ENCODE measurements at places on chromosomes 1 and 21.

GRCh38 chr1:6245869-6246496 is 2.0 kb downstream of the HES3 start:
- peak; percentile 46 for DNase-seq

DNA sequence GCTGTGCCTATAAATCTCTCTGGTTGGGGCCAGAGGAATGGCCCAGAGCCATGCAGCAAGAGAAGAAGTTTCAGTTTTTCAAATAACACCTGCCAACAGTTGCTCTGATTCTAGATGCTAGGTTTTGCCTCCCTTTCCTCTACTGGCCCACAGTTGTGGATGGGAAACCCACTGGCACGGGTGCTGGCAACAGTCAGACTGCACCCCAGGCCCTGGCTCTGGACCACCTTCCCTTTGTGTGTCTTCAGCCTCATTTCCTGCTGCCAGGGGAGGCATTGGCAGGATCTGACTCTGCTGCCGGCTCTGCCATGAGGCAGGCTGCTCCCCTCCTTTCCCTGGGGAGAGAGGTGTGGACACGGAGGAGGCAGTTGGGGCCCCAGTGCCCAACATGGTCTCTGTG is 142.0 kb downstream of the IGSF21 start:
- DNase-seq: no peak

- no peak for DNase-seq
Measured at GRCh38 chr1:246769306-246769705, 45.1 kb downstream of the SCCPDH start.

DNA sequence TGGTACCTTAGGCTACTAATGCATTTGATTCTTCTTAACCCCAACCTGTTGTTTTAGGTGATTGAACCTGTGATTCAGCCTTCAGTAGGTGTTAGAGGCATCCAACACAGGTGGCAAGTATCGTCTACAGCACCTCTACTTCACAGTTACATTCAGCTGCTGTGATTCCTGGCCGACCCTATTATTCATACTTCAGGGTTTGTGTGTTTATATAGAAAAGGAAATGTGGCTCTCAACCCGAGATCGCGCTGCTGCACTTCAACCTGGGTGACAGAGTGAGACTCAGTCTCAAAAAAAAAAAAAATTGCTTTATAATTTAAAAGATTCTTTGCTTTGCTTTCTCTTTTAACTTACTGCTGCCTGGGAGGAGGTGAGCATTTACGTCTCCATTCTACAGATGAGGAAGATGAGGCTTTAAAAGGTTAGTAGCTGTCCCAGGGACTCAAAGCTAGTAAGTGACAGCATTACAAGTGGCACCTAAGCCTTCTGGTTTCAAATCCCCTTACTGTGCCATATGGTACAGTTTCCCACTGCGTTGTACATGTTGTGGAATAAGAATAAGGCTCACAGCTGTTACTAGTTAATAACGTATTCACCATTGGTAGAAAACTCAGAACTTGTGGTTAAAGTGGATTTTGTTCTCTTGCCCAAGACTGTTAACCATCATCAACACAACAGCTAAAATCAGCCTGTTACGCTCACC is 9.9 kb upstream of the GPR25 start:
- DNase-seq: no peak

DNA sequence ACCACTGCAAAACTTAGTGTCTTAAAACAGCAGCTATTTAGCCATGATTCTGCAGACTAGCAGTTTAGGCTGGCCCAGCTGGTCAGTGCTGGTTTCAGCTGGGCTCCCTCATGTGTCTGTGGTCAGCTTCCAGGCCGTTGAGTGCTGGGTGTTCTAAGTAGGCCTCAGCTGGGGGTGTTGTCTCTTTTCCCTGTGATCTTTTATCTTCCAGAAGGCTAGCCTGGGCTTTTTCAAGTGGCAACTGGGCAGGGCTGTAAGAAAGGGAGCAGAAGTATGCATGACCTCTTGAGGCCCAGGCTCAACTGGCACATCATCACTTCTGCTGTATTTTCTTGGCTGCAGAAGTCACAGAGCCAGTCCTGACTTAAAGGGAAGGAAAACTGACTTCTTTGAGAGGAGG is 136.1 kb downstream of the KIF26B start:
- DNase-seq: no peak

DNA sequence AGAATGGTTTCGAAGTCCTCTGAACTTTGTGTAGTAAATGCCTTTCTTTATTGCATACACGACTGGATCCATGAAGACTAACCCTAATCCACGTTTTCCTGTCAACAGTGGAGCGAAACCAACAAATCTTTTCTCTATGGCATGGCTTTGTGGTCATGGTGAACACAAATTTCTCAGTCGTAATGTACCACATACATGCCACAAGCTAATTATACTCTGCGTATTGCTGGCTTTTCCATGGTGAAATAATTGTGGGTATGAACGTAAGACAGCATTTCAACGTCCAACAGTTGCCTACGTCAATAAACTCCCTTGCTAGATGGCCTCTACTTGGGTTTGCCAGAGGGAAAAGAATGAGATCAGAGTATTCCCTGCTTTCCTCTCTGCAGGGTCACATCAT is 27.5 kb downstream of the INTS7 start:
- DNase-seq: no peak

GRCh38 chr1:207579436-207579799 is 65.5 kb upstream of the CR1L start:
- peak; percentile 12 for DNase-seq

DNA sequence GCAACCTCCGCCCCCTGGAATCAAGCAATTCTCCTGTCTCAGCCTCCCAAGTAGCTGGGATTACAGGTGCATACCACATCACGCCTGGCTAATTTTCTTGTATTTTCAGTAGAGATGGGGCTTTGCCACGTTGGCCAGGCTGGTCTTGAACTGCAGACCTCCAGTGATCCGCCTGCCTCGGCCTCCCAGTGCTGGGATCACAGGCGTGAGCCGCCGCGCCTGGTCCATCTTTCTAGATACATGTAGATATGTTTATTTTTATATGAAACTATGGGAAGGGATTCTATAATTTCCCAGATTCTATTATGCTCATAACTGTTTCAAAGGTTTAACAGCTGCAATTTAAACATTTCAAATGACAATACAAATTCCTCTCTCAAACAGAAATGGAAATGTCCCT is 27.1 kb downstream of the CLCC1 start:
- no peak for DNase-seq

- no peak for DNase-seq
Measured at GRCh38 chr1:102941366-102941947, 166.9 kb downstream of the COL11A1 start.

All from stimulated activated CD4-positive, alpha-beta T cell treated with anti-CD3 and anti-CD28 coated beads, Interleukin-4, amount 100 ng/mL, for 48 hours (primary cell).